Bone marrow (tissue), 2 donors: ENCODE measurements at places on chromosomes 6 and 20.

GRCh38 chr20:49230561-49231133, 11.4 kb downstream of the DDX27 start:
- peak; percentile 75 for DNase-seq

DNA sequence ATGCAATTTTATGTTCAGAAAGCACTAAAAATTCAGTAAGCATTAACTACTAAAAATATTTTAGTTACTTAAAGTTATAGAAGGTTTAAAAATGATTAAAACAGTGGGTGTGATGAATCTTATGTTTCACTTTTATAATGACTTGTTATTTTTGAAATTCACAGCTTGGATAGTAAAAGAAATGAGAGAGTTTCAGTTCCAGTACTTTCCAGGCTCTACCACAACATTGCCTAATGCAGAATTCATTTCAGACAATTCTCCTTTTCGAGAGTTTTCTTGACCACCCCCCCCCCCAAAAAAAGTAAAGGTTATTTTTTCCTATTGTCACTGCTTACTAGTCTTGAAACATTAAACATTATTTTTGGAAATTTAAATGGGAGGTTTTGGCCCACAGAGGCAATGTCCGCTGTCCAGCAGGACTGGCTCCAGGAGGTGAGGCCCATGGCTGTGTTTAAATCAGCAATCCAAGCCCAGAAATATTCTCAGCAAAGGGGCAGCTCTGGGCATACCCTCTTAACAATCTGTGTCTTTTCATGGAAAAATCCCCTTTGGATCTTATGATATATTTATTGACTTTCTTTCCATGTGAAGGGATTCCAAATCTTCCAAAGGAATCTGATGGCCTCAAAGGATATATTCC, 519.9 kb downstream of the MAFB start:
- DNase-seq: no peak

DNA sequence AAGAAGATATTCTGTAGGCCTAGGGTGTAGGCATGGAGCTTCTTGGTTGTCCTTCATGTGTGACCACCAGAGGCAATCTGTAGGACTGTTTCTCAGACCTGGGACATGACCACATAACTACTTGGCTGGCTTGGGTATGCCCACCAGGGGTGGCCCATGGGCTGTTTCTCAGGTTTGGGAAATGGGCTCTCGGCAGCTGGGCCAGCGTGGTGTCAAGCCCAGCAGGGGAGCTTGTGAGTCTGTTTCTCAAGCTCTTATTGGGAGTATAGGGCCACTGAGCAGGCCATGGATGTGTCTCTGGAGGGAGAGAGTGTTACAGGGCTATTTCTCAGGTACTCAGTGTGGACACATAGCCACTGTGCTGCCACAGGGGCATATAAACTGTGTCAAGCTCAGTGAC, 2.5 kb upstream of the SEMG2 start:
- no peak for DNase-seq

DNA sequence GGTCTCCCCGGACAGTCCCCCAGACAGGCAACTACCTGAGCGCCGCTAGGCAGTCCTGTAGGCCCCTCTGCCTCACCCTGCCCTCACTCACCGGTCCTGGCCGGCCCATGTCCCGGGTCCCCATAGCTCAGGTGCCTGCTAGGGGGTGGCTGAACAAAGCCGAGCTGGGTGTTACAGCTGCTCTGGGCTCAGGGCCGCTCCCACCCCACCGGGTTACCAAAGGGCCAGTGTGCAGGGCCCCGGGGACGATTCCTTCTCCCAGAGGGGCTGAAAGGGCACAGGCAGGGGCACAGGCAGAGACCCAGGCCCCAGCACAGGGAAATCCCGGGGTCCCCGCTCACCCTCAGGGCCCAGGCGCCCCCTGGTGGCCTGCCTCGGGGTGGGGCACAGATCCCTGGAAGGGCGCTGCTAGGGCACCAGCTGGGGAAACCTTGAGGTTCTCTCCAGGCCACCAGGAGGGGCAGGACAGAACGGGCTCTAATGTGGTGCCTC, 118.4 kb downstream of the GRM4 start:
- peak; percentile 31 for DNase-seq

GRCh38 chr6:108365478-108365877, 70.6 kb downstream of the AFG1L start:
- DNase-seq: no peak

- DNase-seq: no peak
Measured at GRCh38 chr6:166266336-166266735, 41.9 kb downstream of the PRR18 start.

- DNase-seq: no peak
Measured at GRCh38 chr20:10527781-10528180, 92.7 kb downstream of the SLX4IP start.

DNA sequence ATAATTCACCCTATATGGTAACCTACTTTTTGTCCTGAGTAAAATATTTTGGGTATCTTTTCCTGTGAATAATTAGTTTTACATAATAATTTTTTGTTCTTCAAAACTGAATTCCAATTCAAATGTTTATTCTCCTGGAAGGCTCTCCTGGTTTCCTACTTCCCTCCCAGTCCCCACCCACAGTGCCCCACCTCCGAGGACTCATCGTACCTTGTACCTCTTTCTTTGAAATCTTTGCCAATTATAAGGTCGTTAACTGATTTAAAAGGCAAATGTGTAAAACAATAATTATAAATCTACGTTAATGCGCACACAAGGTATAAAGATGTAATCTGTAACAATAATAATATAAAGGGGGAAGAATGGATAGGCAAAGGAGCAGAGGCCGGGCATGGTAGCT, 40.5 kb upstream of the VEGFA start:
- DNase-seq: no peak

GRCh38 chr6:162852840-162853577, 125.2 kb downstream of the PACRG start:
- no peak for DNase-seq

GRCh38 chr6:15132854-15133670, 112.8 kb upstream of the JARID2 start:
- peak; percentile 7 for DNase-seq

- DNase-seq: no peak
Measured at GRCh38 chr6:25468881-25469280, 183.1 kb upstream of the SCGN start.

DNA sequence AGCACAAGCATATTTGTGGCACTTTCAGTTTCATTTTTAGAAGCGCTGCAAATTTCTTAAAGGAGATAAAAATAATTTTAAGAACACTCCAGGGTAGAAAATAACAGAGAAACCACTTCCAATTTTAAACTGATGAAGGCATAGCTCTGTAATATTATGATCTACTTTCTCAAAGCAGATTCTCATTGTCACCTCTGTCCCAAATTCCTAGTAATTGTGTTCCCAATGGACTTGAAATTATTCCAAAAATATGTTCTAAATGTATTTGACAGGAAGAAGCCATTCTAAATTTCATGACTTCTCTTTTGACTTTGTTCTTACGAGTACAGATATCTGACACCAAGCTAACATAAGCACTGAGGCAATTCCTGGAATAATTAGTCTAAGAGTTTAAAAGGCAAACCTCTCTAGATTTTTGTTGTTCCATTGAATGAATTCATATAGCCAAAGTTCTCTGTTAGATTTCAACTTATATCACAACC, 140.2 kb upstream of the CARMIL1 start:
- peak; percentile 42 for DNase-seq

DNA sequence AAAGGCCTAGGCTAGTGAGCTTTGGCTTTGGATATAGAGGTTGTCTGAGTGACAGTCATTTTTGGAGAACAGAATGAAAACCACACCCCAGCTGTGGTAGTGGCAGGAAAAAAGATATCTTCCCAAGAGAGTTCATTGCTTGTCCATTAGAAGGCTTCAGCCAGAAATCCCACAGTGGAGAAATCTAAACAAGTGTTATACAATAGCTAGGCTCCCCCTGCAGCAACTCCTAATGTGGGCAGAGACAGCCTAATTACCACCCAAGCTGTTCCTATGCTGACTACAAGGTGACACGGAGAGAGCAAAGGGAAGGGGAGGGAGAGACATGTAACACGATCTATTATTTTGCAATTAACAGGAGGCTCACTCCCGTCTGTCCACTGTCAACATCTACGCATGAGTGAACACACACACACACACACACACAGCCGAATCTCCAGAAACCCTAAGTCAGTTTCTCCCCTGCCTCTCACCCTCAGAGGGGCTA, 147.5 kb upstream of the TCF21 start:
- DNase-seq: no peak

- DNase-seq: no peak
Measured at GRCh38 chr6:170435766-170436165, 117.3 kb downstream of the PSMB1 start.

- no peak for DNase-seq
Measured at GRCh38 chr6:118325220-118325860, 222.8 kb upstream of the PLN start.

- no peak for DNase-seq
Measured at GRCh38 chr6:6981681-6982322, 126.0 kb upstream of the RREB1 start.

GRCh38 chr6:161238081-161238480, 35.8 kb downstream of the AGPAT4 start:
- no peak for DNase-seq

- DNase-seq: no peak
Measured at GRCh38 chr6:157461000-157461915, 80.3 kb downstream of the ZDHHC14 start.

DNA sequence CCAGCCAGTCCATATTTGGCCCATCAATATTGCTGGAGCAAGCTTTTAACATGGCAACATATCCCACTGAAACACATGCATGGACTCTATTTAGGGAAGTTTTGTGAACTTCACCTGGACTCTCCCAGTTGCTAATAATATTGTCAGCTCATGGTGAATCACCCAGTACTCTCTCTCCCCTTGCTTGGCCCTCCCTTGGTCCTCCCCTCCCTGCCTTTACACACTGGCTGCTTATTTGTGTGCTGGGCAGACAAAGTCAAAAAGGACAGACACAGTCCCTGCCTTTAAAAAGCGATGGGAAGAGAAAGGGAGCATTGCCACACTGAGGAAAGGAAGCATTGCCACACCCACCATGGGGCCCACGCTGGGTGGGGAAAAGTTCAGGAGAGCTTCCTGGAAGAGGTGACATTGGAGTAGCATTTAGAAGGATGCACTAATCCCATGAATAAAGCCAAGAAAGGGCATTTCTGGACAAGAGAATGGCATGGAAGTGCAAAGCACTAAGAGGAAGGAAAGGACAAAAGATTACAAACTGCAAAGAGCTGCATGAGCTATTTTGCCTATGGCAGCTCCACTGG, 143.4 kb upstream of the EXOC2 start:
- DNase-seq: no peak
